ENCODE measurements at places on chromosomes 7 and 10.

- no peak for DNase-seq
Measured at GRCh38 chr7:24427048-24427447, 143.1 kb downstream of the NPY start.

GRCh38 chr10:91049988-91050360 lies 129.1 kb upstream of the ANKRD1 start:
- DNase-seq: no peak

- DNase-seq: no peak
Measured at GRCh38 chr10:43265799-43266721, 805 bp downstream of the RASGEF1A start.

DNA sequence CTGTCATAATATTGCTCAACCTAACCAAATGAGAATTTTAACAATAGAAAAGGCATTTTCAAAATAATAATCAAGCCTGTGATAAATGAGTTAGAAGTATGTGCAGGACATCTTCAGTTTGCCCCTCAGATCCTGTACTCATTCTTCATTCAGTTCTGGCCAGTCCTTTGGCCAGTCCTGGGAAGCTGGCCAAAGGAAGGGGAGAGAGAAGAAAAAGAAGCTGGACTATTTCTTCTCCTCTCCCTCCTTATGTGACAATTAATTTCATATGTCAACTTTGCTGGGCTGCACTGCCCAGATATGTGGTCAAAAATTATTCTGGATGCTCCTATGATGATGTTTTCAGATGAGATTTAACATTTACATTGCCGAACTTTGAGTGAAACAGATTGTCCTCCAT lies 31.6 kb upstream of the ITGB8 start:
- DNase-seq: no peak

DNA sequence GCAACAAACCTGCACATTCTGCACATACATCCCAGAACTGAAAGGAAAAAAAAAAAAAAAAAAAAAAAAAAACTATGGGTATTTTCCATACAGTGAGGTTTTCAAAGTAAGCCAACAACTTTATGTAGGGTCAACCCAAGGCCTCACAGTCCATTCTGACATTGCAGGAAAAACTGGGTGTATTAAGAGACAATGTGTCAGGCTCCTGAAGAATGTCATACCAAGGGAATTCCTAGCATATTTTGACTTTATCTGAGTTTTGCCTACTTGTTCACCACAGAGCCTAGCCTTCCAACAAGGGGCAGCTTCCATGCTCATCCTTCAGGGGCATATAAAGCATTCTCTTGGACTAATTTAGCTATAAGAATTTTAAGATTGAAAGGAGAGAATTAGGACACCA lies 368.9 kb downstream of the PLXDC2 start:
- no peak for DNase-seq

DNA sequence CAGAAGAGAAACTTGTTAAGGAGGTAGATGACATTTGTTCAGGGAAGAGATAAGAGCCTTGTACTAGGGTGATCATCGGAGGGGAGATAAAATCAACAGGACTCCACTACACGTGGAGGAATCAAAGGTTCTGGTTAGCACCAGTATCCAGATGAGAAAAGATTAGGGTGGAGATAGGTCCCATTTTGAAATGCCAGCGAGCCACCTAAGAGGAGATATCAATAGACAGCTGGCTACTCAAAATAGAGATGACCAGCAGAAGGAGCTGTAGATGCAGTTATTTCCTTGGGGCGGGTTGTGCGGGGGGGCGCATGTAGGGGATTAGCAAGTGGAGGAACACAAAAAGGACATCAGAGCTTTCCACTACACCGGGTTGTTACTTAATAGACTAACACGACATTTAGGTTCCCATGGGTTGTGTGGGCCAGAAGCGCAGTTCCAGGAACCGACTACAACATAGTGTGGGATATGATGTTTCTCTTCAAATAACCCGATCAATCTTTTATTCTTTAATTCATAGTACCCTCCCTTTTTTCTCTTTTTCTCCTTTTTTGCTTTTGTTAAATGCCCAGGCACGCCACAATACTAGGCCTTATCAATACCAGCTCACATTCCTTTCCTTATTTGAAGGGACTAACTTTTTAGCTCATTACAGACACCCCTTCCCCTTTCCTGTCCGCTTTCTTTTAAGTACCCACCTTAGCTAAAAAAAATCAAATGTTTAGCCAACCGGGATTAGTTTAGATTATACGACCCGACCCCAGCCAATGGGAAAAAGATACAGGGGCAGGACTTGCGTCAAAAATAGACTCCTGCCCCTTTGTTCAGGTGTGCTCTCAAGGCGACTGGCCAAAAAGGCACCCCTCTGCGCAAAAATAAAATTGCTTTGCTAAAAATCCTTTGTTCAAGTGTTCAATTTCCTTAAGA lies 2.0 kb upstream of the KIF11 start:
- peak; percentile 67 for DNase-seq

- DNase-seq: no peak
Measured at GRCh38 chr10:506451-507354, 182.8 kb downstream of the DIP2C start.

GRCh38 chr7:87517136-87517815 lies 41.8 kb upstream of the ABCB4 start:
- no peak for DNase-seq

GRCh38 chr7:20395104-20395503 lies 64.4 kb downstream of the ITGB8 start:
- no peak for DNase-seq

DNA sequence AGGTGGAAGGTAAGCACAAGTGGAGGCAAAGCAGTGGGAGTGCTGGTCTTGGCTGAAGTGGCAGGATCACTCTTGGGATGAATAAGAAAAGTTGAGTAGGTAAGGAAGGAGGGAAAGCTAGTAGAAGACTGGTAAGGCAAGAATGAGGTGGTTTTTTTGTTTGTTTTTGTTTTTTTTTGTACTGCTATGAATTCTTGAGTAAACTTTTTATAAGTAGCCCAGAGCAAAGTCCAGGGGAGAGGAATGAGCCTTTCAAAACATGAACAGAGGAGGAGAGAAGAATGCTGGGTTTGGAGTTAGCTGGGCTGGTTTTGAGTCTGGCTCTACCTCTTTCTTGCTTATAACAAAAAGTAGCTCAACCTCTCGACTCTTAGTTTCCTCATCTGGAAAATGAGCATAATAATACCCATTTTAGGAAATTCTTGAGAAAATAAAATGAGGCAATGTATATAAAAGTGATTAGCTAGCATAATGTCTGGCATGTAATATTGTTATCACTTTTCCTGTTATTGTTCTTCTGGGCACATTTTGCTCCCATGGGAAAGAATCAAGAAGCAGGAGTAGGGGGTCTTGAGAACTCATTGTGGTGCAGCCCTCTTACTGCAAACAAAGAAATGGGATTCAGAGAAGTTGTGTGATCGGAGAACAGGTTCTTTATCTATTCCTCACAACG lies 24.1 kb upstream of the LRRC17 start:
- no peak for DNase-seq

- DNase-seq: no peak
Measured at GRCh38 chr7:106600569-106601373, 60.2 kb downstream of the CCDC71L start.

- DNase-seq: no peak
Measured at GRCh38 chr10:99952799-99953198, 56.9 kb downstream of the DNMBP start.

DNA sequence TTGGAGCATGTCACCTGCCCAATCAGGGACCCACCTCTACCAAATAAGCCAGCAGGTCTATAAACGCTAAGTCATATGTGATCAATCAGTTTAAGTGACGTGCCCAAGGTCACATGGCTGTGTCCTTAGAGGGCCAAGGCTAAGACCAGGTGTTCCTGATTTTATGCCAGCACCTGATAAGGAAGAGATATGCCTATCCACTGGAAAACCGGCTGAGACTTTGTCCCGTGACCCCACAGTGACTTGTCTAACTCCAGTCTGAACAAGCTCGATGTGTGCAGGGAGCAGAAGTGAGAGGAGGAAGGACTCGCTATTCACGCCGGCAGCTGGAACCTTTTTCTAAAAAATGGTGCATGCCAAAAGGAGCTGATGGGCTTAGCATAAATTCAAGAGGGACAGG lies 57.0 kb downstream of the PRKAG2 start:
- no peak for DNase-seq

GRCh38 chr10:129331207-129331838 lies 135.7 kb upstream of the MGMT start:
- peak; percentile 34 for DNase-seq

DNA sequence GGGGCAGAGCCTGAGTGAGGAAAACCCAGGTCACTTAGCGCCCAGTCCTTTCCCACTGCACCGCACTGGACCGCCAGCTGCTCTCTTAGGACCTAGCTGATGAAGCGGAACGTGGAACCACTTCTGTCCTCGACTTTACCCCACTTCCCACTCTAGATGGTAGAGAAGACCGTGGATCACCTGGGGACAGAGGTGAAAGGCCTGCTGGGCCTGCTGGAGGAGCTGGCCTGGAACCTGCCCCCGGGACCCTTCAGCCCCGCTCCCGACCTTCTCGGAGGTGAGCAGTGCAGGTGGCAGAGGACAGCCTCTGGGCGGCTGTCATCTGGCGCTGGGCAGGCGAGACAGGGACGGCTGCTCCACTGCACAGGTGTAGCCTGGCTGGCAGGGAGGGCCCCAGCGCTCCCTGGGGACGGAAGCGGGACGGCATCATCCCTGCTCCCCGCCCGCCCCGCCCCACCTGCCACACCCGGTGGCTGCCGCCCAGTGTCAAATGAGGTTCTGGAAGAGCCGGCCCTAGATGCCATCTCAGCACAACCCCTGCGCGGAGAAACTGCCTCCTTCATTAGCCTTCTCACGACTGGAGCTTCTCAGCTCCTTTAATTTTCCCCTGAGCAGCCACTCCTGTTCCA lies 11.7 kb downstream of the PLAC9 start:
- peak; percentile 64 for DNase-seq

- DNase-seq: no peak
Measured at GRCh38 chr7:37449621-37450020, 957 bp upstream of the ELMO1 start.

DNA sequence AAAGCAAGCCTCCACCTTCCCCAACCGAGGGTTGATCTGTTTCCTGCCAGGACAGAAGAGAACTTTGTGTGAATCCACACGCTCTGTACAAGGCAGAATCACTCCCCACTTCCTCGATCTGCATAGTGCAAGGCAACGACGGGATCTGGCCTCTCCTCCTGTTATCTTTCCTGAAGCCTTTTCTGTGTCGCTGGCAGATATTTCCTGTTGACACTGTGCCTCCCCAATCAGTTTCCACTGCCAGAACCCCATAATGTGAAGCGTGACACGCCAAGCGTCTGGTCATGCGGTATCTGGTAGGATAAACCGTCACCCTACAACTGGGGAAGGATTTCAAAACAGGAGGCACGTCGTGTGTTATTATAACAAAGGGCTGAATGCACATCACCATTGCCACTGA lies 57.2 kb downstream of the FAM171A1 start:
- DNase-seq: no peak

DNA sequence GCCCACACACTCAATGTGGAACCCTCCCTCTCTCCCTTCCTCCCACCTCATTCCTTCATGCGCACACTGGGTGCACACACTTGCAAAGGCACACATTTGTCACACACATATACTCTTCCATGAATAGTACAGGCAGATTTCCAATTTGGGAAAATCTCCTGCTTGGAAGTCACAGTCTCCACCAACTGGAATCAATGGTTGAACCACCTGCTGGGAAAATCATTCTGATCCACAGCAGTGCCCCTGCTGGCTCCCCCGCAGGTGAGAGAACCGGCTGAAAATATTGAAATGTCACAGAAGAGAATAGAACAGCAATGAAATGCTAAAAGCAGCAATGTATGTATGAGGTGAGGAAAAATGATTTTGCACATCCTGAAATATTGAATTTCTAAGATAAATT lies 232.7 kb downstream of the ADAM12 start:
- DNase-seq: no peak

DNA sequence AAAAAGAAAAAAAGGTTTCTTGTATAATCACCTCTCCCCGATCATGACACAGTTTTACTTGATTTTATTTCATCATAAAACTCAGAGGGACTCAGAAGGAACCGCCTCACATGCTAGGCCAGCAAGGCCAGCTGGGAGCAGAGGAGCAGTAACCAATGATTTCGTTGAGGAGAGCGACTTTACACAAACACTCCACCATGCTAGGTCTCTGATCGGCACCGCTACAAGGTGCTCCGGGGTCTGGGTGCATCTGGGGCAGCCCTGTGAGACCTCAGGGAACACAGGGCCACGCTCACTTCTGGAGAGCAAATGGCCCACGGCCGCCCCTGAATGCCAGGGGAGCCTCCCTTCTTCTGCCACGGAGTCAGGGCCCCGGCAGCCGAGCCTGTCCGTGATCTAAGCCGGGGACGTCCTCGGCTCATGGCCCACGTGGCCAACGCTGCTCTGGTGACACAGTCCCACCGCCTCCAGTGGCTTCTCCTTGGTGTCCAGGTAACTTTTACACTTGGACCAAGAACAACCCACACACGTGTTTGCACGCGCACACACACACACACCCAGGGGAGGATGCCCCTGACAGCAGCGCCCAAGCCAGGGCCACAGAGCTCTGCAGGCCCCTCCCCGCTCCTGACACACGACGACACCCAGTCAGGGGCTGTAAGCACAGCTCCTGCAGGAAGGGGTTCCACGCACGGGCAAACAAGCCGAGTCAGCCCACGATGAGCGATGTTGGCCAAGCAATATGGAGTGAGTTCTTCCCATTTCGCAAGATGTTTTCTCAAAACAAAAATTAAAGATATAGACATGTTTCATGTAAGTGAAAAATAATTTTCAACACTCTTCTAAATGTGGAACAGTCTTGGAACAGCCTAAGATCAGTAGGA lies 332.3 kb downstream of the DNAJB6 start:
- no peak for DNase-seq

DNA sequence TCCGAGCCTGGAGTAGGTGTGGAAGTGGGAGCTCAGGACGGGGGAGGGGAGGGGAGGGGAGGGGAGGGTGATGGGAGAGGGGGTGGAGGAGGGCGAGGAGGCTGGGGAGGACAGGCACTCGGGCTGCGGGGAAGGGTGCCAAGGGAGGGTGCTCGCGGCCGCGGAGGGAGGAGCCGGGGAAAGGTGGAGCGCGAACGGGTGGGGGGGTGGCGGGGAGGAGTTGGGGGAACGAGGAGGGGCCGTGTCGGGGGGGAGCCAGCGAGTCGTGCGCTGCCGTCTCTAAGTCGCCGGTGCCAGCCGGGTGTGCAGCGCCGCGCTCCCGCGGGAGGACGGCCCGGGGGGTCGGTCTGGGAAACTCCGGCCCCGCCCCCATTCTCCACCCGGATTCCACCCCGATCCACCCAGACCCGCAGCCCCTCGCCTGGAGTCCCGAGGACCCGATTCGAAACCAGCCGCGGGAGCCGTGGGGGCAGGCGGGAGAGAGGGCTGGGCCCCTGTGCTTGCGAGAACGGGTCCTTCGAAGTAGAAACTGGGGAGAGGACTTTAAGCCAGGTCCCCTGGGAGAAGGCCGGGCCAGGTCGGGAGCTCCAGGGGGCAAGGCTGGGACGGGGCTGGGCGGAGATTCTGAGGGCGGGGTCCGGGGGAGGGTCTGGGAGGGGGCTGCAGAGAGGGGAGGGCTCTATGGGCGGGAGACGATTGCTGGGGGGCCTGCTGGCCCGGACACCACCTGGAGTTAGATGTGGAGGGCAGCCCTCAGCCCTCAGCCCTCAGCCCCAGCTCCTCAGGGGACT lies at the start of gene ZNF467:
Gene ZNF467, minus strand, starts transcription at position 143 of the 791 bp plus-strand sequence. CDS start 2,556 bp downstream, outside the sequence.
- peak; percentile 78 for DNase-seq

GRCh38 chr7:100208911-100209408 lies 10.8 kb upstream of the PVRIG start:
- no peak for DNase-seq

- no peak for DNase-seq
Measured at GRCh38 chr10:84317174-84317573, 11.2 kb upstream of the CCSER2 start.
